ENCODE measurements at places on chromosomes 12 and 14. TPM values are rescaled to one million over a fixed set of nuclear protein-coding genes. Genes with fewer than 3 reads are reported as not detected.

DNA sequence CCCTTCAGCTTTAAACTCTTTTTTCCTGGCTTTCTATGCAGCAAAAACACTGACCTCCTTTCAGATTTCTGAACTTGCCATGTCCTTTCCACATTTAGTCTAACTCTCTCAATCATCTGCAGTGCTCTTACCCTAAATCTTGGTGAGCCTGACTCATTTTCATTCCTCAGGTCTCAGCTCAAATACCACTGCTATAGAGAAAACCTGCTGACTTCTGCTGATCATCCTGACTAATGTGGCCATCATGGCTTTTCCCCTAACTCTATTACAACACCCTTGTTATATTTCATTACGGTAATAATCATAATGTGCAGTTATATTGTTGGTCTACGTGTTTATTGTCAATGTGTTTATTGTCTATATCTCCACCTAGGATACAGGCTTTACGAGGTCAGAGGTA lies 207.3 kb upstream of the OR4E1 start:
- DNase-seq, result no peak

GRCh38 chr14:77926942-77927341 lies 127.0 kb downstream of the ADCK1 start:
- no peak for DNase-seq

DNA sequence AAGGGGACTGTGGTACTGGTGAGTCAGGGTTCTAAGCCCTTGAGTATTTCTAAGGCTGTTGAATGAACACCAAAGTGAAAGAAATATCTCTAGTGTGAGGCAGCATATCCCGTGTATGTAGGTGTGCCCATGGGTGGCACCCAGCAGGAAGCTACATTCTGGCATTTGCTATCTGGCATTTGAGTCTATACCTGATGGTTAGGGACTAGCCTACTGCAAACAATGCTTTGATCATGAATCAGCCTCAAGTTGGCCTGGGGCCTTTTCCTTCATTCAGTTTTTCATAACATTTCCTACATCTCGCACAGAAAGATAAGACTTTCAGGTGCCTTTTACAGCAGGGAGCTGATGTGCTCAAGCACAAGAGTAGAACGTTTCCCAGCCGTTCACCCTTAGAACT lies 85.7 kb upstream of the E2F7 start:
- no peak for DNase-seq

DNA sequence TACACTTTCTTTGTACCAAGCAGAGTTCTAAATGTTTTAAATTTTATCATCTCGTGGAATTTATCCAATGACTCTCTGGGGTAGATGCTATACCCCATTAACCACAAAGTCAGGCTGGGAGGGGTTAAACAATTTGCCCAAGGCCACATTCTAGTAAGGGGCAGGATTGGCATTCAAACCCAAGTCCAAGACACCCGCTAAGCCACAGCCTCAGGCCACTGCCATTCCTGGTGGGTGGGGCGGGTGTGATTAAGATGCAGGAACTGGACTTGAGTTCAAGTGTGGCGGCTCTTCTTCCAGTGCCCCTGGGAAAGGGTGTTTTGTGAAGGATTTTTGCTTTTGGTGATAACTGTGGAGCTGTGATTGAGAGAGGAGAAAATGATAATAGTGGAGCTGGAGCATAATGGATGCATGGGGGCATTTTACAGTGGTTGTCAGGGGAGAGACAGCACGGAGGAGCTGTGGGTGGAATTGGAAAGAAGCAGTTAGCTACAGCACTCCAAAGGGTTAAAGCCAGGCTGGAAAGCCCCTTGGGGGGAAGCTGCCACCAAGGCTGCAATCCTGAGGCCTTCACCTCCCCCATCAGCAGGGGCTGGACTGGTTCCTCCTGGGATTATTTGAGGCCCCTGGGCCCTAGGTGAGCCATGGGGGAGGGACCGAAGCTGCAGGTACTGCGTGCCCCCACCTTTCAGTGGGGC lies 1.0 kb upstream of the VRTN start:
- DNase-seq, result no peak

DNA sequence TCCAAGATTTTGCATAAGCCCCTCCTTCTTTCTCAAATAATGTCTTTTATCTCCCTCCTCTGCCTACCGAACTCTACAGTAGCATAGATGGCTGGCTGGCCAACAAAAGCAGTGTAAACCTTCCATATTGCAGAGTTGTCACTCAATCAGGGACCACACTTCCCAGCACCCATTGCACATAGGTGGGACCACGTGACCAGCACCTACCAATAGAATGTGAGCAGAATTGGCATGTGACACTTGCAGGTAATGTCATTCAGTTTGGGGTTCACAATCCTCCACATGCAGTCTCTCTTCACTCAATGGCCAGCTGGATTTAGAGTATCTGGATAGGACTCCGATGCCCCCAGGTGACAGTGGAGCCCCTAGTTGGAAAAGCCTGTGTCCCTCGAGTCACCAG lies 190.3 kb upstream of the CRY1 start:
- no peak for DNase-seq

The NOVA1 gene
- 3.0 TPM for polyA plus RNA-seq

DNA sequence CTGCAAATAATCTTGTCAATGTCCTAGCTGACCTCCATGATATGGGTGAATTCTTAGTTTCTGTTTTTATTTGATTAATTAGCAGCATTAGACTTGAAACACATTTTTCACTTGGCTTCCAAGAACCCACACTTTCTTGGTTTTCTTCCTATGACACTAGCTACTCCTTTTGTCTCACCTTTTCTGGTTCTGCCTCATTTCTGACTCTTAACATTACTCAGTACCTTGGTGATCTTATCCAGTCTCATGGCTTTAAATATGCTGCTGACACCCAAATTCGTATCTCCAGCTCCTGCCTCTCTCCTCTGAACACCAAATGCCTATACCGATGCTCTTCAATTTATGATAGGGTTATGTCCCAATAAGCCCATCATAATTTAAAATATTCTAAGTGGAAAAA lies 32.0 kb upstream of the SSTR1 start:
- no peak for DNase-seq

The LRRC9 gene
- polyA plus RNA-seq, result 0.01 TPM

GRCh38 chr14:68592948-68593556 lies 199.8 kb downstream of the ZFP36L1 start:
- no peak for DNase-seq

GRCh38 chr14:73254247-73255004 lies 17.1 kb downstream of the PAPLN start:
- no peak for DNase-seq

Measured in heart left ventricle (tissue), 16 donors.